Stimulated activated CD4-positive, alpha-beta T cell treated with anti-CD3 and anti-CD28 coated beads, Interleukin-15, amount 100 ng/mL, for 1 hour (primary cell): ENCODE measurements at places on chromosomes 2 and 18.

- no peak for DNase-seq
Measured at GRCh38 chr2:39837856-39838453, 58.9 kb upstream of the THUMPD2 start.

DNA sequence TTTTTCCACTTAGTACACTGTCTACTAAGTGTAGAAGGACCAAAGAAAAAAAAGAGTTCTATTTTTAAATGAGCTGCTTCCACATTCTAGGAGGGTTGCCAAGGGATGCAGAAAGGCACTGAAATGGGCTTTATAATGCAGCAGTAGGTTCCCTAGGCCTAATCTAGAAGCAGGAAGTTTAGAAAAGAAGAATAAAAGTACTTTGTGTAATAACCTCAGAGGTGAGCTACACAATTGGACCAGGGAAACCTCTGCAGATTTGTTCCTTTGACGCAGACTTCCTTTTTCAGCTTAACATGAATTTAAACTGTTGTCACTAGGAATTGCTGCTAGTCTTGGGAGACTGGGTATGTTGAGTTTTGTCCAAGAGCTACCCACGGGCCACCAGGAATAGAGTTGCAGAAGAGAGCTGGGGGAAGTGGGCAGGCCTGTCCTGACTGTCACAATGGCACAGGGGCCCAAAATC, 34.6 kb upstream of the RAB1A start:
- DNase-seq = no peak

DNA sequence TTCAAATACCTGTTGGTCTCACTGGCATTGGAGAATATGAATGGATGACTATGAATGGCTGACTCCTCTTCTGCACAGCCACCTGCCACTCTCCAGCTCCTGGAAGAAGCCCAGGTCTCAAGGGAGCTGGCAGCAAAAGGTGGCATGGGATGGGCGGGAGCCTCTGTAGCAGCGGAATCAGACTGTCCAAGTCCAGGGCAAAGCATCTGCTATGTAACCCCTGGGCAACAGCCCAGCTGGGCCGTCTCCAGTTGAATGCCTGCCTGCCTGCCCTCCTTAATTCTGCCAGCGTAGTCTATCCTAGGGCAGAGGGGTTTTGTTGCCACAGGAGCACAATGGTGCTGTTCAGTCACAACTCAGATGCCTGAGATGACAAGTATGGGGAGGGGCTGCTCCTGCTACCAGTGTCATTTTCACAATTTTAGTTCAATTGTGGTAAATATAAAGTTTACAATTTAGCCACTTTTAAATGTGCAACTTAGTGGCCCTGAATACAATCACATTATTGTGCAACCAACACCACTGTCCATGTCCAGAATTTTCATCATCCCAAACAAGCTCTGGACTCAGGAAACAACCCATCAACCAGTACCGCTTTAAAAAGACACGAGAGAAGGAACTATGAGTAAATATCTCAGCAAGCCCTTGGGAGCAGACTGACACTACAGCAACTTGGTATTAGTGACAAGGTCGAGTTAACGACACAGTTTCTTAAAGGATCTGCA, 115.2 kb downstream of the MYO5B start:
- DNase-seq = no peak

DNA sequence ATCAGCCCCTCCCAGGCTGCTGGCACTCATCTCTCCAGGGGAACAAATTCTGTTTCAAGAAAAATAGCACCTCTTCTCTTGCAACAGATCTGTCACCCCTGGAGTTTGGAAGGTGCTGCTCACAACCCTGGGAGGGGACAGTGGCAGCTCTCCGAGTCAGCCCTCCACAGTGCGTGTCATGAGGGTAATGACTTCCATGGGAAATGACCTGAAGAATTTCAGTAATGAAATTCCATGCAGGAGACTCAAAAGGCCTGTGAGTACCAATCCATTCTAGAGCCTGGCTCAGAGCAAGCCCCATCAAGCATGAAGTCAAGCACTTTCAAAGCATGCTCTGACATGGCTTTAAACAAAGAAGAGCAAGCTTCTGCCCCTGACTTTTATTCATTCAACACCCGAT, 276.3 kb upstream of the PARD3B start:
- no peak for DNase-seq

- DNase-seq = no peak
Measured at GRCh38 chr2:172088245-172089004, 3.1 kb downstream of the DLX1 start.

GRCh38 chr2:235692671-235693171, 198.9 kb downstream of the AGAP1 start:
- no peak for DNase-seq

DNA sequence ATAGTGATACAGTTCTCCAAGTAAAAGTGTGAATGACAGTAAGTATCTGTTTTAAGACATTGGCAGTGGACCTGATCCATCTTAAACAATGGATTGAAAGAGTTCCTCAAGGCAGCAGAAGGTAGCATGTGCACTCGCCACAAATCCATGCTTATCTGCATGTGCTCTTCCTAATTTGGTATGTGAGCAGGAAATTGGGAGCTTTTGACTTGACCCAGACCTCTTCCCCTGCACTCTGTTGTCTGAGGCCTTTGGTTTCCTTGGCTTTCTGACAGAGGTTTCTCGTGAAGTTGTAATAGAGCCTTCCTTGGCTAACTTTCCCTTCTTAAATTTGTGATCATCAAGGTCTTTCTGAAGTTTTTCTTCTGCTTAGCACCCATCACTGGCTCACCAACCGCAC, 114.1 kb downstream of the WDSUB1 start:
- no peak for DNase-seq

- DNase-seq = no peak
Measured at GRCh38 chr2:10844097-10844496, 31.5 kb upstream of the PDIA6 start.

DNA sequence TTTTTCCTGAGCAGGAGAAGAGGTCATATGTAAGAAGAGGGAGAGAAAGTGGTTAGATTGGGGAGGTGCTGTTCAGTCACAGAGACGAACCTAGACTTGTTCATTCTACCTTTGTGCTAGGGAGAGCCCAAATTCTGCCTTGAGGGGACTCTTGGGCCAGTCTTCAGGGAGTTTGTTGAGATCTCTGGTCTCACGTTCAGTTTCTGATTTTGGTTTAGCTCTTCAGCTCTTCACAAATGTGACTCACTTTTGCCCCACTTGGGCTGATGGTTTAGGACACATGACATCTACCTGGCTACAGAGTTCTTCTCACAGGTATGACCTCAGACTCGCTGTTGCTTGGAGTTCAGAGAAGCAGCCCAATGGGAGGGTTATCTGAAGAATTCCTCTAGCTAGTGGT, 49.2 kb upstream of the DARS1 start:
- DNase-seq = no peak

DNA sequence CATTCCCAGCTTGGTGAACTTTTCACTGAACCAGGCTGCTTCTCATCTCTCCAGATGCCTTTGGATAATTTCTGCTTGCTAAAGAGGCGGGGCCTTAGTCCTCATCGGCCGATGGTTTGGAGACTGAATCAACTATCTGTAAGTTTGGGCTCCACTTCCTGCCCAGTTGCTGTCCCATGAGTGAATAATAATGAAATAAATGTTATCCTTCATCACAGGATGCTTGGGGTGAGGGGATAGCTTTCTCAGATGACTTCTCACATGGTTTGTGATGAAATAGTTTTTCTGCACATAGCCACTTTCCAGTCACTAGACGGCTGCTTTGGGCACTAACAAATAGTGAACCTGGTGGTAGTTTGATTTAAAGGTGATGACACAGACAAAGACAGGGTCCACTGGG, 376.6 kb upstream of the TRIB2 start:
- DNase-seq = no peak

DNA sequence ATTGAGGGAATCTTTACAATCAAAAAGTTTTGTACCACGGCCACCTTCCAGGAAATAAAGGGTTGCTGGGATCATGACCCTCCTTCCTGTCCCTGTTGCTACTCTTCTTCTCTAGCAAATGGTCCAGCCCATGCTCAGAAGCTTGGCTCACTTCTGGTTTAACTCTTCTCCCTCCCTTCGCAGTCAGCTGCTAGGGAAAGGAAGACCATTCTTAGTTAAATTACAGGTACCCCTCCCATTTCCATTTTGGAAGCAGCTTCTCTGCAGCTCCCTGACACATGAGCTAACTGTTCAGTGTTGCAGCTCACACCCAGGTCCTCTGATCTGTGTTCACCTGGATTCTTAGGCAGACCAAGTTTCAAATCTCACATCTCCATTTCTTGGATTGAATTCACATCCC, 100.3 kb downstream of the DOCK10 start:
- DNase-seq = no peak

DNA sequence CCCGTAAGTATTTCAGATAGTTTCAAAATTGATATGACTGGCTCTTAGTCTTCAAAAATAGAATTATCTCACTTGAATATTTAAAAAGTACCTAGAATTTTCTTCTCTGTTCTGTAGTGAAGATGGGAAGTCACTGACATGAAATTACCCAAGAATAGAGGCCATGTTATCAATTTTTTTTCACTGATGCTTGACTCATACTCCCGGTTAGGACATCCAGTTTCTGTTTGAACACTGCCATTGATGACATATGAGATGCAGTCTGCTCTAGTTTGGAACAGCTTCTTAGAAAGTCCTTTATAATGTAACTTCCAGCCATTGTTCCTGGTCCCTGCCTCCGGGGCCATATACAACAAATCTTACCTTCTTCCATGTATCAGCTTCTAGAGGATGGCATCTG, 26.0 kb downstream of the MAP3K20 start:
- no peak for DNase-seq

DNA sequence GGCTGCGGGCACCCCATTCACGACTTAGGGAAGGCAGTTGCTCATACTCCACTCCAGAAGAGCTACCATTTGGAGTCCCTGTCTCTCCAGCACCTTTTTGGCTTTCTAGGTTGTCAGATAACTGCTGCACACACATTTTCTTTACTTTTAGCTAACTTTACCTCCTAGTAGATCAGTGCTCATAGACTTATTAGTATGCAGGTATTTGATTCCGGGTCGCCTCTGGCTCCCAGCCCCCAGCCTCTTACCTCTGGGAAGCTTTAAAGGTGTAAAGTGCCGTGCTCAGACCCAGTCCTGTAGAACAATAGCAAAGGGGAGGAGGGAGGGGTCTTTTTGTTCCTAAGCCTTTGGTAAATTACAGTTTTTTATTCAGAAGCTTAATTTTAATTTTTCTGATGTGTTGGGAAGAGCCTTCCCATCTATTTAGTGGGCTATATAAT, 102.9 kb downstream of the SPTBN1 start:
- DNase-seq = no peak

GRCh38 chr18:78228974-78229373, 750.6 kb upstream of the SALL3 start:
- no peak for DNase-seq

GRCh38 chr2:141611981-141612380, 518.8 kb downstream of the LRP1B start:
- DNase-seq = no peak

DNA sequence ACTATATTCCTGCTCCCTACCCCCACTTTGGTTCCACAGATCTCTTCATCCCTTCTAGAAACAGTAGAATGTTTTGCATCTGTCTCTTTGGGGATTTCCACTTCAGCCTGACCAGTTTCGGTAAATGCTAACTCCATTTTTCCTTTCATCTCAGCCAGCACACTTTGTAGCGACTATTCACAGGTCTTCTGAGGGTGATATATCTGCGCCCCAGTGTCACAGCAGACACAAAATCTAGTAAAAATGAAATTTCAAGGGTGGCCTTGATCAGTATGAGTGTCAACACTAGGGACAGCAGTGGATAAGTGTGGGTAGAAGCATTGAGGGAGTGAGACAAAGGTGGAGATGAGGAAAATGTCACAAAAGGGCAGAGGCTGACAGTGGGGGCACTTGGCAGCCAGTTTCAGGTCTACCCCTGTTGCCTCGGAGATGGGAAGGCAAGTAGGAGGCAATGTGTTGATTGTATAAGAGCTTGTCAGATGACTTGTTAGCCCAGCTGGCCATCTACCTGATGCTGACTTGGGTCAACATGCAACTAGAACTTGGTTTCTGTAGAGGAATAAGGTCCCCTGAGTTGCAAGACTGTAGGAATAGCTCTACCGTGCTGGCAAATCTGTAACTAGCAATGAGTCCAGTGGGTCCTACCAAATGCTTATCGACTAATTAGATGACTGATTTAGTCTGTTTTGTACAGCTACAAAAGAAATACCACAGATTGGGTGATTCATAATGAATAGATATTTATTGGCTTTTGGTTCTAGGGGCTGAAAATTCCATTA, 60.7 kb downstream of the CXCR4 start:
- DNase-seq = no peak

DNA sequence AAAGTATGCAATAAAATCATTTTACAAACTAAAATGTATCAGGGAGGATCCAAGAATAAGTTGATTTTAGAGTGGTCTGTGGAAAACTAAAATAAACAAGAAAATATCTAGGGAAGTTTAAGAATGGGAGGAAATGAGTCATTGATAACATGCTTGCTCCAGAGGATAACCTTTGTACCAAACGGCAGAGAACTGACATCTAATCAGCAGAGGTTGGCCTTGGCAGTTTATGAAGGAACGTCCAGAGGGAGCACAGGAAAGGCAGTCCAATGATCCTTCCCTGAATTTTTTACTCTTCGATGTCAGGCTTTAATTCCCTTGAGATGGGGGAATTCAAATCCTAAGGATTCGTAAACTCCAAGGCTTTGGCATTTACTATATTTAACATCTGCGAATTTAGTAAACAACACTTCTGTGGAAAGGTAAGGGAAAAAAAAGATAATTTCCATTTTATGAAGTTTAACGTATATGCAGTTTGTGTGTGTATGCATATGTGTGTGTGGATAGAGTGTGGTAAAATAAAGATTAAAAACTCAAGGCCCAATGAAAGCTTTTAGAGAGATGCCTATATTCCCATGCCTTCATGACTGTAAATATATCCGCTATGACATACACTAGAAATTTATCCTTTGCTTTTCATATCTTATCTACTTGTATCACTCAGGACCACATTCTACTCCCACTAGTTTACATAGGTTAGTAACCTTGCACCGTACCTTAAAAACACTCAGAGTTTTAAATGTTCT, 8.7 kb upstream of the INPP1 start:
- DNase-seq = no peak

DNA sequence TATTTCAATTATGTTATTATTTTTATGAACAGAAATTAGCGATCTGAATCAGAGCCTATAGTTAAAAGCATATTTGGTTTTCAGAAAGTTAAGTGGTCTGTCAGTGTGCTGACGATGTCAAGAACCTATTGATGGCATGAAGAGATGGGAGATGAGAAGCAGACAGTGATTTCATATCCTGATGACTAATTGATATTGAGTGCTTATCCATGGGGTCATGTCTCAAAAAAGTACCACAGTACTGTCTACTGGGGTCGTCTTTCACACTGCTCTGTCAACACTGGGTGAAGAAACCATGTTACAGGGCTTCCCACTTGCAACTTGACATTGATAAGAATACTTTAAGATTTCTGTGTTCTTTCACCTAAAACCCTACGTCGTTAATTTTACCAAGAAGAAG, 297.1 kb downstream of the AFF3 start:
- DNase-seq = no peak
